ENCODE measurements at places on chromosomes 7 and 10. TPM values are rescaled to one million over a fixed set of nuclear protein-coding genes. Genes with fewer than 3 reads are reported as not detected.

DNA sequence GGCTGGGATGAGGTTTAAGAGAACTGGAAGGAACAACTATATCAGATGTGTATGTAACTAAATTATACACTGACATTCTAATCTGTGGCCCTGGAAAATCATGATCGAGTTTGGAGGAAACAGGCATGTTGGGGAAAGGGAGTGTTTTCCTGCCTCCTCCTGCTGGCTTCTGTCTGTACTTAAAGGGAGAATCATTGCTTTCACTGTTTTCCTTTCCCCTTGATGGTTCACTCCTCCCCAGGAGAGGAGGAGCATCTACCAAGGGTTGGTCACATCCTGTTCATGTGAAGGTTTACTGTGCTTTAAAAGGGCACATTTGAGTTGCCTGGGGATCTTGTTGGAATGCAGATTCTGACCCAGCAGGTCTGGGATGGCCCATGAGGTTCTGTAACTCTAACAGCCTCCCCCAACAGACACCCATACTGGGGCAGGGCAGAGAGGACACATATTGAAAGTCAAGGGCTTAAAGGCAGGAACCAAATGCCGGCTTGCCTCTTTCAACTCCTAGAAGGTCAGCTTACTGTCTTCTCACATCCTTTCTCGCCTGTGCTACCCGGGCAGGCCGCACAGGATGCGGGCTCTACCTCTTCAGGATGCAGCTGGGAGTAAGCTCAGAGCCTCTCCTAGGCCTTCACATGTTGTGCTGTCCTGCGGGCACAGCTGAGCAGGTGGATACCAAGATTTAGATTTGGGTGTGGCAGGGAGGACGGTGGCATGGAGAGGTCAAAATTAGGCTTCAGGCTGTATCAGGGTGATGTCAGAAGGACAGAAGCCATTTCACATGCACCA lies 694.8 kb downstream of the KCNMA1 start:
- DNase-seq = no peak

GRCh38 chr7:85078181-85078580 lies 108.7 kb downstream of the SEMA3D start:
- no peak for DNase-seq

Gene SEPTIN7
- total RNA-seq = 650 TPM

Gene GATA3
- total RNA-seq = 2.5 TPM

GRCh38 chr10:117540640-117541404 lies 1.7 kb upstream of the EMX2 start:
- DNase-seq = no peak

Gene SEPHS1
- 60.7 TPM for total RNA-seq

DNA sequence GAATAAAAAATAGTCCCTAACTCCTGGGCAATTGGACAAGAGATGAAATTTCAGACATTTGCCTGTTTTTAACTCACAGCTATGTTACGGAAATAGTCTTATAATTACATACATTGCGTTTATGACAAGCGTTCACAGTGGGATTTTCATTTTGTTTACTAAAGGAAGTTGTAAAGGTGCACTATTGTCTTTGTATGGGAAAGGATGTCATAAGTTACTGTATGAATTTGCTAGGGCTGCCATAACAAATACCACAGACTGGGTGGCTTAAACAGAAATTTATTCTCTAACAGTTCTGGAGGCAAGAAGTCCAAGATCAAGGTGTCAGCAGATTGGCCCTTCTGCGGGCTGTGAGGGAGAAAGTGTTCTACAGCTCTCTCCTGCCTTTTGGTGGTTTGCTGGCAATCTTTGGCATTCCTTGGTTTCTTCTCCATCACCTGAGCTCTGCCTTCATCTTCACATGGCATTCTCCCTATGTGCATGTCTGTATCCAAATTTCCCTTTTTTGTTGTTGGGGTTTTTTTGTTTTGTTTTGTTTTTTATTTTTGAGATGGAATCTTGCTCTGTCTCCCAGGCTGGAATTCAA lies 5.6 kb downstream of the NFE2L3 start:
- DNase-seq = no peak

Gene NAT16
- total RNA-seq = not detected

GRCh38 chr10:47353351-47353750 lies 5.2 kb downstream of the RBP3 start:
- DNase-seq = no peak

GRCh38 chr10:76541852-76542251 lies 1095.8 kb downstream of the KCNMA1 start:
- DNase-seq = no peak

Gene SORCS1
- under 0.01 TPM for total RNA-seq

DNA sequence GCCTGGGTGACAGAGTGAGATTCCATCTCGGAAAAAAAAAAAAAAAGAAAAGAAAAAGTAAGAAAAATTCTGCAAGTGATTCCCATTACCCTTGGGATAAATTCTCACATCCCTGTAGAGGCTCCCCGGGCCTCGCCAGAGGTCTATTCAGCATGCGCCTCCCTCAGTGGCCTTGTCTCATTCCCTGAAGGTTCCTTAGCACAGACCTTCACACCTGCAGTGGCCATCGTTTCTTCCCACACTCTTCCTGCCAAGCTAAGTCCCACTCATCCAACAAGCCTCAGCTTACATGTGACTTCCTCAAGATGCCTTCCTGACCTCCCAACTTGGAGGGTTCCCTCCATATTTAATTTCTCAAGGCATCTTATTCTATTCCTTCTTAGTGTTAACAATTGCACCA lies 20.9 kb upstream of the BAG3 start:
- DNase-seq = no peak

DNA sequence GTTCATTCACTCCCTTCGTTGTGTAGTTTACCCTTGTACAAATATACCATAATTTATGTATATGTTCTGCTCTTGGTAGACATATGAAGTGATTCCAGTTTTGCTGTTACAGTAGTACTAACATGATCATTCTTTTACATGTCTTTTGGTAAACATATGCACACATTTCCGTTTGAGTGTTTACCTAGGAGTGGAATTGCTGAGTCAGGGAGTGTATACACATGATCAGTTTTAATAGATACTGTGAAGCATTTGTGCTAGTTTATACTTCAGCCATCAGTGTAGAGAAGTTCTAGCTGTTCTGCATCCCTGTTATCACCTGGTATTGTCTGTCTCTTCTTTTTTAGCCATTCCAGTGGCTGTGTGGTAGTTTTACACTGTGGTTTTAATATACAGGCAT lies 34.5 kb upstream of the CYP26C1 start:
- DNase-seq = no peak

GRCh38 chr10:4851846-4852245 lies 25.8 kb downstream of the AKR1E2 start:
- DNase-seq = no peak

- no peak for DNase-seq
Measured at GRCh38 chr7:117218700-117219099, 104.2 kb downstream of the WNT2 start.

GRCh38 chr7:135714534-135715009 lies 13.4 kb downstream of the SLC13A4 start:
- peak; percentile 98 for DNase-seq

DNA sequence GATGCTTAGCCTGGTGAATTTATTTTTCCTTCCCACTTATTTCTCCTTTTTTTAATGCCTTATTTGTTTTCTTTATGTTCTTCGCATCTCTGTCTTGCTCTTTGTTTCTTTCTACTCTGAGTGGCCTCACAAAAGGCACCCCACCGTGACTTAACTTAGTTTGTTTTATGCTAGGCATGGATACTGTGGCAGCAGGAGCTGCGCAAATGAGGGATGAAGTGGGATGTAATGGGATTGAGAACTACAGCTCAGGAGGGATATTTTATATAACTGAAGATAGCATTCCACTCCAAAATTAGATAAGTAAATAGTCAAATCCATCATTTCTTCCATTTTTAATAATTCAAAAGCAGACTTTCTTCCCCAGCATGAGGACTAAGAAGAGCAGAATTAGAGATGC lies 1.7 kb upstream of the CACNA2D1 start:
- DNase-seq = no peak

Gene ICA1
- total RNA-seq = 0.24 TPM

DNA sequence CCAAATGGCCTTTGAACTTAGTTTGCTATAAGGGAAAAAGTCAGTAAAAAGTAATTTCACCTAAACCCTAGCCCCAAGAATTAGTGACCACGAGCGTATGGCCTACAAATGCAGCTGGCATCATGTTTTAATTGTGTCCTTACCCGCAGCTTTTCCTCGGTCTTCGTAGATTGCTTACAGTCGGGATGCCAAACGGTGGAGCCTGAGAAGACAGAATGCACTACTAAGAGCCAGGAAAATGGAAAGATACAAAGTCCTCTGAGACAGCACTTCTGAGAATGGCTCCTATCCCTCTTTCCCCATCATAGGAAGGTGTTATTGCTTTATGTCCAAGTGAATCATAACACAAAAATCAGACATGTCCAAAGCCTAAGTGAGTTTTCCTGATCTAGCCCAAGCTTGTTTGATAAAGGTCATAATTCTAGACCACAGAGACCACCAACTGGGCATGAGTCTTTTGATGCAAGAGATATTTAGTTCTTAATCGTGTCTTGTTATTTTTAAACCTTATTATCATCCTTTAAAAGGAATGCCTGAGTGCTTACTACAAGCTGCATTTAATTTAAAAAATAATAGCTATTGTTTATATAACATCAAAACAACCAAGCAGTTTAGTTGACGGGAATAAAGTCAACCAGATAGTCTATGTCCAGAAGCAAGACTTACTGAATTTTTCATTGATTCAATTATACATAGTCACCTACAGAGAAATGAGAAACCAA lies 83.7 kb upstream of the AFAP1L2 start:
- DNase-seq = no peak

DNA sequence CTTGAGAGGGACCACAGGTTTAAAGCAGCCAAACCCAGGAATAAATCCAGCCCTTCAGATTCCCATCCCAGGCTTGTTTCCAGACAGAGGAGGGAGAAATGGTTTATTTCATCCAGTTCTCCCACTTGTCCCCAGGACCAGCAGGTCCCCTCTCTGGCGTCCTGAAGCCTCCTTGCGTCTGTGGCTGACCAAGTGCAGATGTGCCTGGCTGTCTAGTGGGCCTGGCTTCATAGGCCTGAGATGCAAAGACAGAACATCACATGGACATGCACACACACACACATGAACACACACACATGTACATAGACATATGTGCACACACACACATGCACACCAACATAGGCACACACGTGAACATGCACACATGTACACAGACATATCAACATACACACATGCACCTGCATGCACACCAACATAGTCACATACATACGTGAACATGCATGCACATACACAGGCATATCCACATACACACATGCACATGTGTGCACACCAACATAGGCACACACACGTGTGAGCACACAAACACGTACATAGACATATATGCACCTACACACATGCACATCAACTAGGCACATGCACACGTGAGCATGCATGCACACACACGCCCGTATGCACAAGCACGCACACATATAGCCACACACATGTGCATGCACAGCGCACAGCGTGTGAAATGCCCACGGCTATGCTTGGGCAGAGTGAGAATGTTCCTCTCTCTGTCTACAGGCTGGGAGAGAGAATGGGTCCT lies 10.7 kb downstream of the FOXL3 start:
- DNase-seq = no peak

DNA sequence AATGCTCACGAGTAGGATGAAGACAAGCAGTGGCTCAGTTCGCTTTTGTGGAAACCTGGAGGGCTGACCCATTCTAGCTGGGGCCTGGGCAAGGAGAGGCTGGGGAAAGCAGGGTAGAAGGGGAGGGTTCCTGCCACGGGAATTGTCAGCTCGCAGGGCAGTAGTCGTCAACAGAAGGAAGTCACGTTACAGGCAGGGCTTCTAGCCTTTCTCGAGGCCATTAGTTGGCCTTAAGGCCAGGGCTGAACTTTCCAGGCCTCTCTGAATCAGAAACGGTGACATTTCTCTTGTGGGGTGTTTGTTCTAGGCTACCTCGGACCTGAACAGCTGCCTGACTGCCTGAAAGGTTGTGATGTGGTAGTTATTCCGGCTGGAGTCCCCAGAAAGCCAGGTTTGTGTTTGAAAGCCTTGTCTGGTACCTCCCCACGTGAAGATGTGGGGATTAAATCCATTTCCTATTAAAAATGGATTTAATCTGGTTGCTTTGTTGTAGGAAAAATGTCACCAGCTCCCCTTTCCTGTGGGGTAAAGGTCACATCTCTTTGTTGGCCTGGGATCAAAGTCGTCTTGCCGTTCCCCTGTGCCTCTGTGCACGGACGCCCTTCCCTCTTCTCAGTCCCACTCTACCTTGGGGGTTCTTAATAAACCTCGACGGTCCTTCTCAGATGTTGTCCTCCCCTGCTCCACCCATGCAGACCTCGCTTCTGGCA lies 9.4 kb downstream of the MDH2 start:
- DNase-seq = no peak

Gene NODAL
- total RNA-seq = not detected

Gene CDHR3
- 1.3 TPM for total RNA-seq

Gene PPP1R9A
- total RNA-seq = under 0.01 TPM

- DNase-seq = peak; percentile 98
Measured at GRCh38 chr10:21336476-21337170, 188.9 kb downstream of the SKIDA1 start.

All from RPMI7951 (cell line).